A549 treated with DMSO at 1 μM for 4 hours (cell line): ENCODE measurements at places on chromosomes 3 and 15. TPM values are rescaled to one million over a fixed set of nuclear protein-coding genes. Genes with fewer than 3 reads are reported as not detected.

MELTF gene
- 46.4 to 63.5 TPM (median 58.3 TPM) in 5 replicates for total RNA-seq

IL5RA gene
- total RNA-seq, result not detected in 5 replicates

TTC14 gene
- total RNA-seq, result 13.0 to 17.4 TPM (median 14.8 TPM) in 5 replicates

MED12L gene
- total RNA-seq, result 0.30 to 0.72 TPM (median 0.60 TPM) in 5 replicates

CD86 gene
- not detected in 5 replicates for total RNA-seq

CMTM6 gene
- total RNA-seq, result 40.4 to 52.4 TPM (median 46.5 TPM) in 5 replicates

MST1R gene
- total RNA-seq, result 7.2 to 8.6 TPM (median 8.2 TPM) in 5 replicates

COL6A5 gene
- total RNA-seq, result not detected in 5 replicates

EFCC1 gene
- not detected in 5 replicates for total RNA-seq

ANKRD34C gene
- total RNA-seq, result not detected in 5 replicates

SLC25A38 gene
- 38.7 to 45.9 TPM (median 41.3 TPM) in 5 replicates for total RNA-seq

CCR3 gene
- not detected in 5 replicates for total RNA-seq

SLC38A3 gene
- 0.07 TPM in 1 of 5 replicates, not detected in the others for total RNA-seq

AKAP13 gene
- total RNA-seq, result 45.4 to 52.0 TPM (median 50.1 TPM) in 5 replicates

FILIP1L gene
- 0.05 to 0.08 TPM (median 0.07 TPM) in 4 of 5 replicates, not detected in the other for total RNA-seq

ELL3 gene
- 0.77 to 1.8 TPM (median 1.6 TPM) in 5 replicates for total RNA-seq

SLC7A14 gene
- total RNA-seq, result not detected in 5 replicates

DUOX1 gene
- total RNA-seq, result not detected in 5 replicates
